ENCODE measurements at places on chromosomes 1 and 21. TPM values are rescaled to one million over a fixed set of nuclear protein-coding genes. Genes with fewer than 3 reads are reported as not detected.

- DNase-seq = no peak
Observed at GRCh38 chr1:203185585-203185984, 919 bp downstream of the CHI3L1 start.

The BCAR3 gene
- polyA plus RNA-seq = 12.6 TPM

DNA sequence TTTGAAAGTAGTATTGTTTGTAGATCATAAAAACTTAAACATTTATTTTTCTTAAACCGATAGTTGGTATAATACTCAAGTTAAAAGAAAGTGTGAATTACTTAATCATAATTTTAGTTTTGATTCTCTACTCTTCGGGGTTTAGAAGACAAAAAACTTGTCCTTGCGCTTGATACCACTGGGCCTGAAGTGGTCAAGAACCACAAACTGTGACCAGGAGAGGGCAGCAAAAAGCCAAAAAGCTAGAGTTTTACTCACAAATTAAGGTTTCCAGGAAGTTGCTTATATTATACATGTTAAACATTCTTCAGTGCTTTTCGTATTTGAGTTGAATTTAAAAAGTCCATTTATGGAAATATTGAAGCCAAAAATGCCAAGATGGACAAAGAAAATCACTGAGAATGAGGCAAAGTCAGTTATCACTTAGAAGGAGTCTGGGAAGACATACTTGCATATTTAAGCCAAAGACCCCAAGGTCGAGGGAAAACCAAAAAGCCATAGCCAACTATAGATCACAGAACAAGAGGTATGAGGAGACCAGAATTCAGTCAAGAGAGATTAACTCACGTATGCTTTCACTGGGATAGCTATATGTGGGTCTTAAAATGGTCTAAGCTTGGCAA, 34.2 kb downstream of the EFCAB7 start:
- DNase-seq = peak; percentile 20

DNA sequence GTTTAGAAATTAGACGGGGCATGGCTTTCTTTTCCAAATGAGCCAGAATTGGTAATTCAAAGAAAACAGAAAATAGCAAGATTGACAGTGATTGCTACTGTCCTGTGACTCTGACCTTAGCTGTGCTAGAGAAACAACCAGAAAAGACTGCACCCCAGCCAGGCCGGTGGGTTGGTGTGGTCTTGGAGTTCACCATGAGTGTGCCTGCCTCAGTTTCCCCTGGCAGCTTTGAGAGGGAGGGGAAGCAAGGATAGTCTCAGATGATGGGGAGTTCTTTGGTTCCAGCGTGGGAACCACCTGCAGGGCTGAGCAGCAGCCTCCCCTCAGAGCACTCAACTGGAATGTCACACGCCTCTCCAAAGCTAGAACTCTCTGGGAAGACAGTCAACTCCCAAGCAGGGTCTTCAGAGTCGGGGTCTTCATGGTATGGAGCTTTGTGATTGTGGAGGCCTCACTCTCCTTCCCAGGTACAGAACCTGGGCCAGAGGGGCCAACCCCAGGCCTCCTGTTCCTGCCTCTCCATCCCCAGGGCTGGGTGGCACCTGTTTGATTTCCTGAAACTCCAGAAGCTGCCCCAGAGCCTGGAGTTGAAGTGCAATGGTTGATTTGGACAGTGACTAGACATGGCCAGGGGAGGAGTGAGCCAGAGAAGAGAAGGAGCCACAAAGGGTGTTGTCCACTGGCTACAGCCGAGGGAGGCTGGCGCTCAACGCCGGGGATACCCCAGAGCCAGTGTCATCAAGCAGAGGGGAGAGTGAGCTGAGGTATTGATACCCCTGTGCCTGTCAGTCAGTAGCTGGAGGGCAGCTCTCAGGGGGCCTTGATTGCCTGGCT, 35.7 kb downstream of the SIM2 start:
- no peak for DNase-seq

DNA sequence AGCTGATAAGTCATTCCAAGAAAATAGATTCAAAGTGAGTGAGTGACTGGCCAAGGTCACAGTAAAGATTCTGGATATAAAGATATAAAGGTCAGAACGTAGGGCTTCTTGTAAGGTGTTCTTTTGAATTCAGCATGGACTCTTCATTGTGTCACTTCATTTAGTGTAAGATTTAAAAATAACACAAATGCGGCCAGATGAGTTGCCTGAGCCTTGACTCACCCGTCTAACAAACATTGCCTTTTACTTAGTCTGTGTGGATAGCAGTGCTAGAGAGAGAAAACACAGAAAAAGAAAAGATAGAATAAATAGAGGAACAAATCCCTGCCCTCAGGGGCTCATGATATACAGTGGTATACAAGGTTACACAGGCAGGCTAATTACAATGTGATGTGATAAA, 223.4 kb downstream of the PLPP3 start:
- peak; percentile 13 for DNase-seq

- DNase-seq = peak; percentile 89
Observed at GRCh38 chr1:160256396-160257046, 5.8 kb downstream of the DCAF8 start.

The AIRE gene
- polyA plus RNA-seq = not detected

- no peak for DNase-seq
Observed at GRCh38 chr1:151991663-151992302, 1.9 kb downstream of the S100A10 start.

The KCNT2 gene
- 0.87 TPM for polyA plus RNA-seq
